ENCODE measurements at places on chromosomes 5 and 9.

GRCh38 chr5:32273821-32274220 is 38.9 kb downstream of the MTMR12 start:
- DNase-seq = no peak

GRCh38 chr5:172688349-172689217 is 47.5 kb downstream of the NEURL1B start:
- no peak for DNase-seq

DNA sequence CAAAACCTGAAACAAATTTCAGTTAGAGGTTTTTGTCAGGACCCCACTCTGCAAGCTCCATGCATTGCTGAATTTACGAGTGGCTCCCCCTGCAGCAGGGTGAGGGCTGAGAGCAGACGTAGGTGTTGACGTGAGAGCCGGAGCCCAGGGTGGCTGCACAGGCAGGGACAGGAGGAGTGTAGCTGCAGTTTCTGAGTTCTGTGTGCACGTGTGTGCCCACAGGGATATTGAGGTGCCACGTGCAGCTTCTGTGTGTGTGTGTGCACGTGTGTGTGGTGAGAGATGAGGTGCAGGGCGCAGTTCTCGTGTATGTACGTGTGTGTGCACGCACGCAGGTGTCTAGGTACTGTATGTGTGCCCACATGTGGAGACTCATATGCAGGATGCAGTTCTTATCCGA is 14.6 kb downstream of the PLEKHG4B start:
- no peak for DNase-seq

- DNase-seq = no peak
Observed at GRCh38 chr9:81687521-81688261, 1.7 kb downstream of the TLE1 start.

DNA sequence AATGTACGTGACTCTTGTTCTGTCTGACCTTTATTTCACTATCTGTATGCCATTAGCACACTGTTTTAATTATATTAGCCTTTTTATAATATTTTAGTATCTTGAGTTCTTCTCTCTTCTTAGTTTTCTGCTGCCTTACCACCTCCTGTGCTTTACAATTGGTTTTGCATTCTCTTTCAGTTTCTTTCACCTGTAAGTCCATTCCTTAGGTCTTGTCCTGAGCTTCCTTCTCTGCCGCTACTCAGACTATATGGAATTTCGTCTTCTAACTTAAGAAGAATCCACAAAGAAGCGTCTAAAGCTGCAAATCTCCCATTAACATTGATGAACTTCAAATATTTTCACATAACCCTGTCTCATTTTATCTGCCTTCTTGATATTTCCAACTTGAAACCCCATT is 642.9 kb downstream of the MAT2B start:
- no peak for DNase-seq

DNA sequence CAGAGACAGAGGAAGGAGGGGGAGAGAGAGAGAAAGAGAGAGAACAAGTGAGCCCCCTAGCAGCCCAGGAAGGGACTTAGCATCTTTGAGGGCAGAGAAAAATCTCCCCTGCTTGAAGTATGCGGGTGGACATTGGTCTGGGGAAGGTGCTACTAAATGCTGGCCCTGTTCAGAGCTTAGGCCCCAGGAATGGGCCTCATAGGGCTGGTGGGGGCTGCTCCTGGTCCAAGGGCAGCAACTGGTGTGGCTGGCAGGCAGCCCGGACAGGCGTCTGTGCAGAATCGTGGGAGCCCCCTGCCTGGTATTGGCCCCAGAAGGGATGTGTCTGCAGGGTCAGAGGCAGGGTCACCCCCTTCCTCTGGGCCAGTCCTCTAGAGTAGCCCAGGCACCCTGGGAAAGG is 47.8 kb upstream of the SUSD3 start:
- no peak for DNase-seq

DNA sequence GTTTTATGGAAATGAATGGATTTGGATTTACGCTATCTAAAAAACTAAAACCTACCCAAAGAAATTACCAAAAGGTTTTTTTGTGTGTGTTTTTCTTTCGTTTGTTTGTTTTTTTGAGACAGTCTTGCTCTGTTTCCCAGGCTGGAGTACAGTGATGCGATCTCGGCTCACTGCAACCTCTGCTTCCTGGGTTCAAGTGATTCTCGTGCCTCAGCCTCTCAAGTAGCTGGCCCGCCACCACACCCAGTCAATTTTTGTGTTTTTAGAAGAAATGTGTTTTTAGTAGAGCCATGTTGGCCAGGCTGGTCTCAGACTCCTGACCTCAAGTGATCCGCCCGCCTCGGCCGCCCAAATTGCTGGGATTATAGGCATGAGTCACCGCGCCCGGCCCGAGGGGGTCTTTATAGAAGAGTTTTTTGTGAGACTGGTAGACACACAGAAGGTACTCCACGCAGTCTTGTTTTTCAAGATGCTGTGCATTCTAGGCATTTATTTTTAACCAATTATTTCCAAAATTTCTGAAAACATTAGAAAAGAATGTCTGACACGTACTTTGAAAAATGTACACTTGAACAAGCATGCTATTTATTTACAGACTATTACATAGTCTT is 75.7 kb downstream of the NR6A1 start:
- DNase-seq = no peak

DNA sequence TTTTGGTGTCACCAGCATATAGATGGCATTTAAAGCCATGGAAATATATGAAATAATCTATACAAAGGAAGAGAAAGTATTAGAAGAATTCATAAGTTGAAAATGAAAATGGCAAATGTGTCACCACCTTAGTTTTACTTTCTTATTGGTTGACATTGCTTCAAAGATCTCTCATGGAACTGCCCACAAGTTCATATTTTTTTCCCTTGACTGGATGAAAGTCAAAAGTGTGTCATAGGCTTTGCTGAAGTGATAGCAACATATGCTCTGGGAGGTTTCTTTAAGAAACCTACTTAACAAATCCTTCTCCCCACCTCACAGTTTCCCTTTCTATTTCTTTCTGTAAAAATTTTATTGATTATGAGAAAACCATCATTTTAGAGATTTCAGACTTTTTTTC is 127.2 kb downstream of the VPS13A start:
- DNase-seq = no peak

- no peak for DNase-seq
Observed at GRCh38 chr9:127569886-127570401, 42.1 kb upstream of the STXBP1 start.

GRCh38 chr9:7963026-7963425 is 163.4 kb upstream of the DMAC1 start:
- DNase-seq = no peak

GRCh38 chr5:87872986-87873385 is 395.7 kb downstream of the TMEM161B start:
- no peak for DNase-seq

GRCh38 chr5:75168026-75168735 is 68.5 kb downstream of the ANKRD31 start:
- DNase-seq = no peak

- no peak for DNase-seq
Observed at GRCh38 chr9:134033516-134034214, 8.4 kb downstream of the BRD3OS start.

GRCh38 chr5:103232393-103232999 is 26.1 kb upstream of the MACIR start:
- DNase-seq = no peak

GRCh38 chr9:38181866-38182265 is 112.8 kb upstream of the SHB start:
- DNase-seq = no peak

GRCh38 chr9:127130661-127131538 is 8.5 kb upstream of the ANGPTL2 start:
- no peak for DNase-seq

DNA sequence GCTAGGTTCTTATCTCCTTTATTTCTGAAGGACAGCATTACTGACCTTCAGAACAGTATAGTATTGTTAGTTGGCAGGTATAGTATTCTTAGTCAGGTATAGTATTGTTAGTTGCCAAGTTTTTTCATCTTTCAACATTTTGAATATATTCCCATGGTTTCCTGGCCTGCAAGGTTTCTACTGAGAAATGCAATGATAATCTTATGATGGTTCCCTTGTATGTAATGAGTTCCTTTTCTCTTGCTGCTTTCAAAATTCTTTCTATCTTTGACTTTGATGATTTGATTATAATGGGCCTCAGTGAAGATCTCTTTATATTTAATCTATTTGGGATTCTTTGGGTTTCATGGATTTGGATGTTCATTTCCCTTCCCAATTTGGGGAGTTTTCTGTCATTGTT is 12.4 kb upstream of the HSDL2 start:
- no peak for DNase-seq

- DNase-seq = no peak
Observed at GRCh38 chr5:93192683-93193082, 388.3 kb downstream of the NR2F1-AS1 start.

DNA sequence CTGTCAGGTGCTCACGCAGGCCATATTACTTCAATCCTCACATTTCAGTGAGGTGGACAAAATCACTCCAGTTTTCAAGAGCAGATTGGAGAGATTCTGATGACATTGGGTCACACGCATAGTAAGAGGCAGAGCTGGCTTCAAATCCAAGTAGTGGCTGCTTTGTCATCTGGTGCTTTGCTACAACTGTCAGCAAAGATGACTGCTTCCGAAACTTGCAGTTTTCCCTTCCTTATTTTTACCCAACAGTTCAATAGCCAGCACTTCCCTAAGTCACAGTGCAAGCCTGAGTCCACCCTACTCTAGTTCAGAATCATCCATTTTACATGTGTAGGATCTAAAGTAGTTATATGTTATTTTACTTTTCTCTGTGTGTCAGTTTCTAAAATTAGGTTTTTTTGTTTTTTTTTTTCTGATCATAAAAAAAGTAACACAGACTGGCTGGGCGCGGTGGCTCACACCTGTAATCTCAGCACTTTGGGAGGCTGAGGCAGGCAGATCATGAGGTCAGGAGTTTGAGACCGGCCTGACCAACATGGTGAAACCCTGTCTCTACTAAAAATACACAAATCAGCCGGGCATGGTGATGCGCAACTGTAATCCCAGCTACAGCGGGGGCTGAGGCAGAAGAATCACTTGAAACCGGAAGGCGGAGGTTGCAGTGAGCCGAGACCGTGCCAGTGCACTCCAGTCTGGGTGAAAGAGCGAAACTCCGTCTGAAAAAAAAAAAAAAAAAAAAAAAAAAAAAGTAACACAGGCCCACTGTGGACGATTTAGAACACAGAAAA is 49.6 kb downstream of the ANKDD1B start:
- no peak for DNase-seq

- no peak for DNase-seq
Observed at GRCh38 chr9:35967042-35967441, 9.1 kb upstream of the OR2S2 start.

DNA sequence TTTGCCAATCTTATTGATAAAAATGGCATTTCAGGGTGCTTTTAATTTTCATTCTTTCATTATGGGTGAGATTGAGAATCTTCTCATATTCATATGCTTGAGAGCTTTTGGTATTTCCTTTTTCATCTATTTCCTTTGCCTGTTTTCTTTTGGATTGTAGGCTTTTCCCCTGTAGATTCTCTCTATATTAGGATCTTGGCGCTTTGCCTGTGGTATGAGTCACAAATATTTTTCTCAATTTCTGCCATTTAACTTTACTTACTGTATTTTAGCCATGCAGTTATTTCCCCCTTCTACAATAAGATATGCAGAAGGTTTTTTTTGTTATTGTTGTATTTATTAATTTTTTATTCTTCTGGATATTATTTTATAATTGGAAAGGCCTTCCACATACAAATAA is 21.5 kb upstream of the KLF9 start:
- no peak for DNase-seq

- DNase-seq = no peak
Observed at GRCh38 chr9:126299706-126300276, 26.8 kb upstream of the MVB12B start.

DNA sequence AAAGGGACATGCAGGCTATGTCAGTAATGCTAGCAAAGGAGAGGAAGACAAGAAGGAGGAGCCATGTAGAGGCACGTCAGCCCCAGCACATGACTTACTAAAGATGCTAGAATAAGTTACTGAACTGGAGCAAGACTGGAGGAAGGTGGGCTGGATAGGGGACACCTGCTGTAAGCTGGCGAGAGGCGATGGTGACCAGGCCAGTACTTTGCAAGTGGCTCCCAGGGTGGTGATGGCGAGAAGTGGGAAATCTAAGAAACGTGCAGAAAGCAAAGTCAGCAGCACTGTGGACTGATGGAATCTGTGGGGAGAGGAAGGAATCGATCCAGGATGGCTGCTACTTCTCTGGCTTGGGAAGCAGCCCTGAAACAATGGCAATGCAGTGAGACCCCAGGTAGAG is 617.1 kb upstream of the ADAMTS16 start:
- DNase-seq = no peak

GRCh38 chr9:94443032-94443722 is 111.7 kb upstream of the PCAT7 start:
- DNase-seq = no peak

DNA sequence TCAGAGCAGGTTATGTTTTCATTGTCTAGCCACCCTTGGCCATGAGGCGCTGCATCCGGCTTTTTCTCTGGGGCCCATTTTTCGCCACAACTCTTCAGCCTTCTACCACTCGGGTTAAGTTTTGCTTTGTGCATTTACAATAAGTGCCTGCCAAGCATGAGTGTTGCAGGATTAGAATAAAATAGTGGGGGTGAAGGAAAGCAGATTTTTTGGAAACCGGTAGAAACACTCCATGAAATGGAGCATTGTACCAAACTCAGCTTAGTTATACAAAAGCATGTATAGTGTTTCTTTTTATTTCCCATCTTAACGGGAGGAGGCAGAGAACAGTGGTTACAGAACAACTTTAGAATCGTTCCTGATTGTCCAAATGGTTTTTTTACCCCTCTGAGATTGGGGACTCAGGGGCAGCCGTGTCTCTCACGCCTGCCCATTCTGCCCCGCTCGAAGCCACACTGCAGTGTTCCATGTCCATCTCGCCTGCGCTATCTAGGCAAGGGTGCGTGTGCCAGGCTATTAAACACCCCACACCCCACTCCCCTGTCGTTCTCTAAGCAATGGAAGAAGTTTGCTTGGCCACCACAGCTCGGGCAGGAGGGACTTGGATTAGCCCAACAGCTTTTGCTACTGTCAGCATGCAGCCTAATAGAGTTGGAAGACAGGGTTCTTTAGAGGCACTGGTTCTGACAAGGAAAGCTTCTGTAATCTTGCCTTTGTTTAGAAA is 268.8 kb upstream of the WWC1 start:
- DNase-seq = no peak

DNA sequence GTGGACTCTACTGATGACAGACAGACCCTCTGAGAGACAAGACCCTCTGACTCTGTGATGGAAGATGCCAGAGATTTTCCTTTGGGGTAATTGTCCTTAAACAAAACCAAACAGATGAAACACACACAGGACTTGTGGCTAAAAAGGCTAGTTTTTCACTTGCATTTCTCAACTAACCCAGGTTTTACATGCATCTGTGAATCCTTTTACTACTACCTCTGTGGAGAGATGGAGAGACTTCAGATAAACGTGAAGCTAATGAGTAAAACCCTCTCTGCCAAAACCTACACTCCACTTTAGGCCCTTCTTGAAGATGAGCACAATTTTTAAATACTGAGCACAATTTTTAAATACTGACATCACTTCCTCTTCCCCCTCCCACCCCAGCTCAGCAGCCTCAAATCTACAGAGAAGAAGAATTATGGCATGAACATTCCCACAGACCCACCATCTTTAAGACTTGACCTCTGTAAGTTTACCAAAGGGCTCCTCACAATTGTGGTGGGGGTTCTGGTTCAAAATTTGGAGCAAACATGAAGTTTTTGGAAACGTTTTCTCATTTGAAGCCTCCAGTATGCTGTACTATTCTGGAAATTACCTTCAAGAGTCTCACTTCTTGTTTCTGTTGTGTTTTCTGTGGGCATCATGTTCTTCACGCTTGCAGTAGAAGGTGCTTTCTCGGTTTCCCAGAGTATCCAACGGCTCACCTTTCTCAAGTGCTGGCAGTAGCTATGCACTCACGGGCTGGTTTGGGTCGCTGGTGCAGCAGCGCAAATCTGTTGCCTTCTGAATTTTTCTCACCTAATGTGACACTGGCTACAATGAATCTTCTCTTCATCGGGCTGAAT is 42.7 kb downstream of the ACER2 start:
- no peak for DNase-seq
